Sciatic nerve (tissue), 2 donors: ENCODE measurements at places on chromosomes 4 and X.

DNA sequence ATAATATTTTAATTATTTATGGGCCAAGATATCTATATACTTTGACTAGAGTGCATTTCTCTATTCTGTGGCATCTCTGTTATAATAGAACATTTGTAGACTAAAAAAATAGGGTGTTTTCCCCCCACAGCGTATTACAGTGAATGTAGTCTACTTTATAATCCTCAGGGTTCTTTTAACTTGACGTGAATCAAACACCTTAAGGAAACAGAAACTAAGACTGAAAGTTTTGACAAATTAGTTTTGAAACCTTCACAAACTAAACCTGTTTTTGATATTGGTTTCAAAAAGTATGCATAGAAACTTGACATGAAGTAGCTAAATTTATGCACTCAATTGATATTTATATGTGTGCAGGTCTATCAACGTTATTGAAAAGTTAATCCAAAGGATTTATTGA lies 1963.1 kb upstream of the TENM3 start:
- DNase-seq, result no peak

DNA sequence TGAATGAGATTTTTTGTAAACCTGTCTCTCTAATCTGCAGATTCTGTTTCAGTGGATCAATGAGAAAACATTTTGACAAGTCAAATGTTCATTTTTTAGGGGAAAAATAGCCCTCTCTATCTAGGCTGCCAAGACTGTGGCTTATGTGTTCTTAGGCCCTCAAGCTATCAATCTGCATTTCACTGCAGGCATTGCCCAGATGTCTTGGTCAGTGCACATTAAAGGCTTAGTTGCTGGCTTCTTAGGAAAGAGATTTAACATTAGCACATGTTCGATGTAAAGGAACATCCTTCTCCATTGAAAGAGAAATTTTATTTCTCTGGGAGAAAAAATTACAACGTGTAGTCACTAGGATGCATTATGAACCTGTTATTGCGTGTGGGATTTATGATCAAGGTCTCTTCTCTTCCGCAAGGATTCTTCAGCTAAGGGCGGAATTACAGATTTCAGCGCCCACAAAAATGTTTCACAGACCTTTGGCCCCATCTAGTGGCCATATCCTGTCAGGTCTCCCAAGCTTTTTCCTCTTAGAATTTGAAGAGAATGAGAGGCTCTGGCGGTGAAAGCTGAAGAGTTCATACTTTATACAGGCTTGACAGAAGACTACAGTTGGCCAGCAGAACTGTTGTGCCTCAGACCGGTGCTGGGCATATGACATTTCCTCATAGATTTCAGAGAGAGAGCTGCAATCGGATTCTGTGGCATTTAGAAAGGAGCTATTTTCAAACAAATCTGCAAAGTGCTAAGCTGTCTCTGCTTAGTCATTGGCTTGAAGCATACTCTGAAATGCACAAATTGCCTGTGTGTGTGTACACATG lies 144.6 kb upstream of the NOCT start:
- DNase-seq, result peak; percentile 66

- DNase-seq, result no peak
These were observed 500.2 kb downstream of the STIM2 start for GRCh38 chr4:27360790-27361267.

GRCh38 chr4:134754301-134755019 lies 552.9 kb upstream of the PABPC4L start:
- no peak for DNase-seq

DNA sequence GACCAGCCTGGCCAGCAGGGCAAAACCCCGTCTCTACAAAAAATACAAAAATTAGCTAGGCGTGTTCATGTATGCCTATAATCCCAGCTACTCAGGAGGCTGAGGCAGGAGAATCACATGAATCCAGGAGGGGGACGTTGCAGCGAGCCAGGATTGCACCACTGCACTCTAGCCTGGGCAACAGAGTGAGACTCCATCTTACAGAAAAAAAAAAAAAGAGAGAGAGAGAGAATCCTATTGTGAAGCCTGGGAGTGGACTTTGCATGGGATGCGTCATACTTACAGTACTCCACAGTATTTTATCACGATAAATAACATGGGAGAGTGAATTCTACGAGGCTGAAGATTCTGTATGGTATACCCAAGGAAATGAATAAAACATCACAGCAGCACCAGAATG lies 139.6 kb downstream of the AASDH start:
- DNase-seq, result no peak

- no peak for DNase-seq
These were observed 22.0 kb downstream of the ARHGAP24 start for GRCh38 chr4:85496933-85497332.

GRCh38 chrX:142249721-142250120 lies 44.6 kb upstream of the MAGEC2 start:
- no peak for DNase-seq

GRCh38 chr4:123930996-123931395 lies 534.4 kb downstream of the SPRY1 start:
- no peak for DNase-seq

GRCh38 chr4:35052546-35052945 lies 1191.8 kb downstream of the ARAP2 start:
- DNase-seq, result no peak

GRCh38 chrX:16517039-16517605 lies 132.8 kb upstream of the S100G start:
- DNase-seq, result no peak

GRCh38 chr4:101076032-101076431 lies 271.3 kb downstream of the PPP3CA start:
- no peak for DNase-seq

DNA sequence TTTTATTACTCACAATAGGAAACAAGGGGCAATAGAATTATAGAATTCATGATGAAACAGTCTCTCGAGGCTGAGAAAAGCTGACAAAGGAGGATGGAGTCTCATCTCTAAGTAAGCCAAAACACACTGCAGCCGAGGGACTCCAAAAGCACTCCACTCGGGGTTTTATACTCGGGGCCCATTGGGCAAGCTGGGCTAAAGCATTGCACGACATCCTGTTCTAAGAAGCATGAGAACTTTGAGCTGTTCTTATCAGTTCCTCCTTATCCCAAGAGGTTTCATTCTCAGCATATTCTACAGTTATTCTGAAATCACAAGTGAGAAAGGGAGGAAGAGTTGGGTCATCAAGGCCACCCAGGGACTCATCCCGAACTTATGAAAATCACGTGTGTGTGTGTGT lies 1475.5 kb downstream of the PCDH18 start:
- DNase-seq, result no peak

GRCh38 chrX:102712216-102712966 lies at the start of gene GPRASP2:
TSS of gene GPRASP2 (plus strand) at chrX:102712448. CDS start at chrX:102714870, 2,422 bp downstream.
- DNase-seq, result peak; percentile 71

DNA sequence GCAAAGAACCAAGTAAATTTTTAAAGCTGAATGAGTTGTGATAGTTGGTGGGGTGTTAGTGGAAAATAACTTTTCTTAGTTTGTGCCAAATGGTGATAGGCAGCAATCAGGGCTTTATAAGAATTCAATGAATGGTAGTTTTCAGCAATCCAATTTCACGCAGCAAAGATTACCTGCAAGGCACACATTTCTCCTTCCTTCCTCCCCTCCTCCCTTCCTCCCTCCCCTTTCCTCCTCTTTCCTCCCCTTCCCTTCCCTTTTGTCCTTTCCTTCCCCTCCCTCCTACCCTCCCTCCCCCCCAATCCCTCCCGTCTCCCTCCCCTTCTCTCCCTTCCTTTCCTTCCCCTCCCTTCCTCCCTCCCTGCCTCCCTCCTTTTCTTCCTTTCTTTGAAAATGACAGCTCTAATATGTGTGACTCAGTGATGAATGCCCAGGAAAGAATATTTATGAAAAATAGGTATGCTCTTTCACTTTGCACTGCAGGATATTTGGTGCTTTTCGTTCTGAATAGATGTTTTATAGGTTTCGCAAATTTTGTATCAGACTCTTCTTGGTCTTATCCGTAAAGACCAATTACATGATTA lies 168.1 kb downstream of the BMPR1B start:
- DNase-seq, result no peak

- DNase-seq, result no peak
These were observed 95.7 kb downstream of the SHISA3 start for GRCh38 chr4:42492962-42493361.

GRCh38 chr4:81963763-81964020 lies 410.1 kb downstream of the HNRNPD start:
- DNase-seq, result no peak

DNA sequence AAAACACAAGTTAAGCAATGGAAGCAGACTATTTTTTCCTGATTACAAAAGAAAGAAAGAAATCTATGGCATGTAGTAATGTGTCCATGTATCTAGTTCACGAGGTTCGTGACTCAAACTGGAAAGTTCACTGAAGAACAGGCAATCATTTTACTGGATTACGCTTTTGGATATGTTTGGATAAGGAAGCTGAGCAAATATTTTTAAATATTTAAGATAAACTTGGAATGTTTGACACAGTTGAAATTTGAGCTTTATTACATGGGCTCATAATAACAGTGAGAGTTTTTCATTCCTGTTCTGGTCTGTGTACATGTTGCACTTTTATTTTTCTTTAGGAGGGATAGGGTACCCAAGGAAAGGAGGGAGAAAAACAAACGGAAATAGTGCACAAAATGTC lies 244.2 kb upstream of the GK2 start:
- no peak for DNase-seq

GRCh38 chr4:1048773-1049590 lies 37.6 kb downstream of the FGFRL1 start:
- DNase-seq, result peak; percentile 58

GRCh38 chr4:124486423-124486822 lies 226.1 kb downstream of the ANKRD50 start:
- no peak for DNase-seq

DNA sequence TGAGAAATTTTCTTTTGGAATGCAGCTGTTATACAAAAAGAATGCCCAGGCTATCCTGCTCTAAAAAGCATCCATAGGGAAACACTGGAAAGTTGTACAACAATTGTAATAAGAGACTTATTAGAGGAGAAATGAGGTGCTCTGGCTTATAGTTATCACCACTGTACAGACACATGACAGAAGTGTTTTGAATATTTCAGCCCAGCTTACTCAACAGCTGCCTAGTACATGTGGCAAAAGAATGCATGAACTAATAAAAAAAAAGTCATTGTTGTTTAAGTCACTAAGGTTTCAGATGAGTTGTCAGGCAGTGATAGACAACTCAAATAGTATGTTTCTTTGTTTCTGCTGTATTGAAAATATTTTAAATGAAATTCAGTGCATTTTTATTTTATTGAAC lies 307.7 kb downstream of the GPM6A start:
- DNase-seq, result no peak

GRCh38 chr4:150316332-150317205 lies 238.3 kb downstream of the DCLK2 start:
- no peak for DNase-seq

GRCh38 chrX:134324359-134324758 lies 87.4 kb downstream of the CCDC160 start:
- no peak for DNase-seq

GRCh38 chr4:109875106-109875505 lies 27.2 kb downstream of the LRIT3 start:
- DNase-seq, result no peak

DNA sequence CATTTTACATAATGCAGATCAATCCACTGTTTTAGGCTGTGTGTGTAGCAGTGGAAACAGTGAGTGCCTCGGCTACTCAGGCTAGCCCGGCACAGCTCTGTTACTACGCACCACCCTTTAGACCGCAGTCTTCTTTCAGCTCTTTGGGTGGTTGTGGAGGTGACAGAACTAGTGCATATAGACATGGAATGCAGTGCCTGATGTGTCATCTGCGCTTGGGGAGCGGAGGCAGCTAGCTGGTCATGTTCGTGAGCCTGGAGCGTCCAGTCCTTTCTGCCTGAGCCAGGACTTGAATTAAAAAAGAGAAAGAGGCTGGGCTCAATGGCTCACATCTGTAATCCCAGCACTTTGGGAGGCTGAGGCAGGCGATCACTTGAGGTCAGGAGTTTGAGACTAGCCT lies 4.8 kb downstream of the TBC1D14 start:
- DNase-seq, result no peak

DNA sequence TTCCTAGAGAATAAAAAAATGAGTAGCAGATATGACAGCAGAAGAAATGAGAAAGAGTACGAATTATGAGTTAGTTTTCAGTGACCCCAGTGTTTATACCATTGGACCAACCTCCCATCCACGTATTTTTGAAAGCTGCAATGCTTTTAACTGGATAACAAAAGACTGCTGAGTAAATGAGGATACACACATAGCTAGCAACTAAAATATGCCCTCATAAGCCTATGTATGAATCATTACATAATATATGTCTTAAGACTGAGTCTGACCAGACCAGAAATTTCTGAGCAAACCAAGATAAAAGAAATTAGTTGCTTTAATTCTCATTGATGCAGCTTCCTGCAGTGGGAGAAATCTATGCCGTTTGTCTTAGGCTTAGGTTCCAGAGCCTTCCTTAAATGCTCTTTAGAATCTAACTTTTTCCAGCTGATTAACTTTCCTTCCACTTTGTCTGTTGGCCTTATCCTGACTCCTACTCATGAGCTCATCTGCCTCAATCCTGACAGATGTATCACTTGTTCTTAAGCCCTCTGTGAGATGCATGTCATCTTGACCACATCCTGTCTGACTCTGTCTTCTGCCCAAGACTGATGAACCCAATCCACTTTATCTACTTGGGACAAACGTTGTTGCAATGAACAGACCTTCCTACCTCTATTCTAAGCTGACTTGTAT lies 301.4 kb upstream of the AADAT start:
- no peak for DNase-seq

GRCh38 chr4:84237008-84237407 lies 262.1 kb downstream of the NKX6-1 start:
- DNase-seq, result no peak

DNA sequence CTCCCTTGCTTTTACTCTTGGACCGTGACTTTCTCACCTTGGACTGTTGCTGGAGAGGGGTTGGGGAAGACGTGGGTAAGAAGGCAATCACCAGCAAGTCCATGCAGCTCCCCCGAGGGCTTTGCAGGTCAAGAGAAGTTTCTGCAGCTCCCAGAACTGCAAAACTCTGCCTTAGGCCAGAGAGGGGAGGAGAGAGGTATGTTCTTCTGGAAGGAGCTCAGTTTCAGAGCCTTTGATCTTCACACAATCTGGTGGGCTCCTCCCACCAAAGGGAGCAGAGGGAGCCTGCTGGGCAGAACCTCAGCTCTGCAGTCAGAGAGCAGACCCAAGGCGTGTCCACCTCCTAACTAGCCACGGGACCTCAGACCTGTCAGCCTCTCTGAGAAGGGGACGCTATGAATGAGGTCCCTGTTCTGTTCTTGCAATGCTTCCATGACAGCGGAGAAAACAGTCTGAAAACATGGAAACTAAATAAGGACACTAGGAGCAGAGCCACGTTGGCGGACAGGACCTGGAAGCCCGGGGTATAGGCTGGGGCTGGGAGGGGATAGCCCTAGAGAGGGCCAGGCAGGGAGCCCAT lies 92.8 kb downstream of the EVC2 start:
- no peak for DNase-seq

GRCh38 chr4:36609661-36610060 lies 328.2 kb downstream of the DTHD1 start:
- DNase-seq, result no peak
